ENCODE measurements at places on chromosomes 3 and 15. TPM values are rescaled to one million over a fixed set of nuclear protein-coding genes. Genes with fewer than 3 reads are reported as not detected.

Gene PP2D1
- total RNA-seq = not detected

Gene GOLGA6D
- total RNA-seq = 0.12 TPM

Gene ROBO2
- 2.8 TPM for total RNA-seq

Gene RYR3
- total RNA-seq = 2.0 TPM

Gene CNTN3
- total RNA-seq = 10.8 TPM

Gene CAPN3
- 8.1 TPM for total RNA-seq

GRCh38 chr3:187773233-187774184, 28.2 kb upstream of the BCL6 start:
- no peak for DNase-seq

DNA sequence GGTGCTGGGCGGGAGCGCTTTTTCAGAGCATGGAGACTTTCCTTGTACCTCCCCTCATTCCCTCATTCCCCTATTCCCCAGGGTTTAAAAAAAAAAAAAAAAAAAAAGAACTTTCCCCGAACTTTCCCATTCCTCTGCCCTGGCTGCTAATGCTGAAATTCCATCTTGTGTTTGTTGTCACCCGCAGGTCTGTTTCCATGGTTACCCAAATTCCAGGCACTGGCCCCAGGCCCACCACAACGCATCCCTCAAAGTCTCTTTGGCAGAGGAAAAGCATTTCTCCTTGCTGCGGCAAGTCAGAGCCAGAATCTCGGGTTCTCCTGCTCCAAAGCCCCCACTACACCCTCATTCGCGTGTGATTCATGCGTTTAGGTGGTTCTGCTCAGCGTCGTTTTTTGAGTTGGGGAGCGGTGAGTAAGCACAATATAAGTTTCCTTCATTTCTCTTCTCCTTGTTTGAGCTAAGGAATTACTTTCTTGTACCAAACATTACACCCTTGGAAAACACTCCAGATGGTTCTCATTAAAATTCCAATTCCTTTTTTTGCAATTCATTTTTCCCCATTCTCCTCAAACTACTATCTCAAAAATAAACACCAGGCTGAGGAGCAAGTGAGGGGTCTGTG, 21.6 kb downstream of the ANAPC13 start:
- peak; percentile 74 for DNase-seq

DNA sequence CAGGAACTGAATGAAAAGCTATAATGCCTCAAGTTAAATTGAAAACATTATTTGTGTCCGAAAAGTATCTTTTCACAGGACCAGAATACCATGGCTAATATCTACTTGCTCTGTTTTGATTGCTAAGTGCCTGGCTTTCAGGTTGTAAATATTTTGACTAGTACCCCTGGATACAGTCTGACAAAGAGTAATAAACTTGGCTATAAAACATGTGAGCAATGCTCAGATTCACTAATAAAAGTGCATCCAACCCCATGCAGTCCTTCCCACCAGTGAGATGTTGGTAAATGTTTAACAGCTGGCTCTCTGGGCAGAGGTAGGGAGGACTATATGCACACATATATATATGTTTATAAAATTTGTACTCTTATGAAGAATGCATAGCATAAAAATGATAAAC, 281.8 kb upstream of the TGFBR2 start:
- no peak for DNase-seq

- DNase-seq = no peak
These were observed 928 bp downstream of the RAD18 start for GRCh38 chr3:8962226-8962861.

GRCh38 chr3:71175691-71176365, 407.7 kb downstream of the FOXP1 start:
- DNase-seq = no peak

DNA sequence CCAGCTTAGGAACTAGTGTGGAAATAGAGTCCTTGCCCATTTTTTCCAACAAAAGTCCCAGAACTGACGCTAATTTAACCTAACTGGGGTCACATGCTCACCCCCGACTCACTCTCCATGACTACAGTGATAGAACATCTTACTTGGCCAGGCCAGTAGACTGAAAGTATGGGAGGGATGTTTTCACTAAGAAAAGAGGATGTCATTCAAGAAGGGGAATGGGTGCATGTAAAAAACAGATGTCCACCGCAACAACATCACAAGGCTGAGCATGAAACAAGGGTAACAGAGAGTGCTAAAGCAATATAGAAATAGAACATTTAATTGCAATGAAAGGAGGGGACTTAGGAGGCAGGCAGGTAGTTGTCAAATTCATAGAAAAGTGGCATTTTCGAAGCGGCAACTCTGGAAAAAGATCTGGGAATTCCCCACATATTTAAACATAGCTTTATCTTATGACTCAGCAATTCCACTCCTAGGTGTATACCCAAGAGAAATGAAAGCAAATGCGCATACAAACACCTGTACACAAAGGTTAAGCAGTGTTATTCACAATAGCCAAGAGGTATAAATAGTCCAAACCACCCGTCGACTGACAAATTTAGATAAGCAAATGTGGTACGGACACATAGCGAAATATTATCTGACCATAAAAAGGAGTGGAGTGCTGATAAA, 41.1 kb upstream of the UBE2E2 start:
- no peak for DNase-seq

- DNase-seq = no peak
These were observed 276.4 kb downstream of the XXYLT1 start for GRCh38 chr3:194994551-194994981.

GRCh38 chr3:52532517-52532837, 1.2 kb downstream of the NT5DC2 start:
- DNase-seq = no peak

GRCh38 chr3:110608566-110608965, 463.1 kb upstream of the NECTIN3 start:
- no peak for DNase-seq

Data from mucosa of gallbladder (tissue), 1 donor.